ENCODE measurements at places on chromosomes 7 and 10.

DNA sequence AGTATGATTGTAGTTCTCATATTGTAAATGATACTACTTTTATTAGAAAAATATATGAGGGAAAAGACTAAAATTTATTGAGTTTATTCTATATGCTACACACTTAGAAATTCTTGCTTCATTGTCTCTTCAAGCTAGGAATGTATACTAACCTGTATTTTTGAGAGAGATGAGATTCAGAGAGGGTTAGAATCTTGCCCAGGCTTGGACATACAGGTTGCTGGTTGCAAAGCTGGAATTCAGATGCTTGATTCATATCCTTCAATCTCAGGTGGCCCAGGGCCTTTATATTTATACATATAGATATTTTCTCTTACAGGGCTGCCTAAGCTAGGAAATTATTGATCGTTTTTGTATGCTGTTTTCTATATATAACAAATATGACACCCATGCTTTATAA is 324.2 kb downstream of the CDK14 start:
- no peak for ATAC-seq

DNA sequence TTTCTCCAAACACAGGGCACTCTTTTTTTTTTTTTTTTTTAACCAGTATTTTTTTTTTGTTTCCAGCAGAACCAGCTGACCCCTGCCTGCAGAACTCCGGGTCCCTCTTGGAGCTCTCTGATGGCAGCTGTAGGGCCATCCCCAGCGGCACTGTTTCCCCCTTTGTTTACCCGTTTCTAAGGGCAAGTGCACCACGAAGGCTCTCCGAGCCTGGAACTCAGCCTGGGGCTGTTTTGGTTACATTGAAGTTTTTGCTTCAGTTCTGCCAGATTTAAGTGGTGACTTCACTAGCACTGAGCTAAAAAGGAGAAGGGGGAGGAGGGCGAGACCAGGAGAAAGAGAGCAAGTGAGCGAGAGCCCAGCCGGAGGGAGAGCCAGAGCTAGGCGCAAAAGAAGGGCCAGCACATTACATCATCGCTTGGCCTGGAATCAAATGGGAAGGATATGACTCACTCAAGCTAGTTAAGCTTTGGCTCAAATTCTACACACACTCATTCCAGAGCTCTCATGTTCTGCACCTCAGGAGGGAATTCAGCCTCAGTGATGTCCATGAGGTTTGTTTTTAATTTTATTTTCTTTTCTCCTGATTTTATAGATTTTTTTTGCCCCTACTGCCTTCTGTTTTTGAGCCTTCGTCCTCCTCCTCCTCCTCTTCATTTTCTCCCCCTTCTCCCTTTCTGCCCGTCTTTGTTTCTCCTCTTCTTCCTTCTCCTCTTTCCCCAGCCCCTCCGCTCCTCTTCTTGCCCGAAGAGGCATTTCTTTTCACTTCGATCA is 272.3 kb downstream of the TRIL start:
- peak; percentile 91 for ATAC-seq

GRCh38 chr10:3107426-3107961 is 40.1 kb downstream of the PFKP start:
- peak; percentile 87 for ATAC-seq

- ATAC-seq, result peak; percentile 16
Observed at GRCh38 chr10:102421757-102422512, 1.3 kb downstream of the FBXL15 start.

- no peak for ATAC-seq
Observed at GRCh38 chr10:32132357-32132946, 76.2 kb upstream of the KIF5B start.
